ENCODE measurements at places on chromosomes 2 and 18.

- no peaks in the 10 kb centered on the region for H3K36me3 ChIP-seq
- H3K27ac ChIP-seq = no peak overlapping the region
- no peaks in the 10 kb centered on the region for H3K4me1 ChIP-seq
- no peak for DNase-seq
Measured at GRCh38 chr18:68427951-68428401, 286.9 kb downstream of the TMX3 start.

- no peak overlapping the region for H3K4me3 ChIP-seq
- peak overlapping the region; percentile 67 for H3K27ac ChIP-seq
- peaks cover 24% of the 10 kb centered on the region for H3K36me3 ChIP-seq
- DNase-seq = no peak
Measured at GRCh38 chr2:237718277-237718634, 80.3 kb upstream of the RBM44 start.

DNA sequence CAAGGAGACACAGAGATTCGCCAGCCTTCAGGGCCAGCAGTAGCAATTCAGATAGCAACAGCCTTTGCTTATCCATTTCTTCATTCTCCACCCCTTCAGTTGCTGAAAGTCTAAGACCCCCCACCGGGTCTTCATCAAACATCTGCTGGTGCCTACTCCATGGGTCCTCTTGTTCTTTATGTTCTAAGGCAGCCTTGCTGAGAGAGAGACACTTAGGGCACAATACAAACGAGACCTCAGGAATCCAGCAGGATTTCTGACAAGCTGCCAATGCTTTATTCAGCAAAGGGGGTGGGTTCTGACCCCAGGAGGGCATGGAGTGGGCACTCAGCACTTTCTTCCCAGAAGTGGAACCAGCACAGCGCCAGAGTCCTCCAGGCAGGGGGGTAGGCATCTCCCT lies 36.2 kb upstream of the CNGA3 start:
- H3K4me3 ChIP-seq = no peak overlapping the region
- H3K27ac ChIP-seq = no peak overlapping the region
- H3K4me1 ChIP-seq = no peaks in the 10 kb centered on the region
- peaks cover 42% of the 10 kb centered on the region for H3K27me3 ChIP-seq

DNA sequence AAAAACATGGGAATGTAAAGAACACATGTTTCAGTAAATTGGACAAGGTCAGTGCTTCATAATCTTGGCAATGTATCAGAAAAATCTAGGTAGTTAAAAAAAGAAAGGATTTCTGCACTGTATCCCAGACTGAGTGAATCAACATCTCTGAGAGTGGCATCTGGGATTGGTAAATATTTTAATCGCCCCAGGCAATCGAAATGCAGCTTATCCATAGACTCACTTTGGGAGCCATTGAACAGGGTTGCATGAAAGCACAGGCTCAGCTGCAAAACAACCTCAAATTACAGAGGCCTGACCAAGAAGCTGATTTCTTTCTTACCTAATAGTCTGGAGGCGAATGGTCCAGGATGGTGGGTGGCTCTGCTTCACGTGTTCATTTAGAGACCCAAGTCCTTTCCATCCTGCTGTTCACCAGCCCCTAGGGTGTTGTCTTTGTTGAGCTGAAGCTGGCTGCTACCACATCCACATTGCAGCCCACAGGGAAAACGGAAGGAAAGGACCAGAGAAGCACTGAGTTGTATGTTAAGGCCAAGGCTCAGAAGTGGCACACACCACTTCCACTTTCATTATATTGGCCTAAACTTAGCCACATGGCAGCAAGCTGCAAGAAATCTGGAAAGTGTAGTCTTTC lies 59.0 kb downstream of the MOGAT1 start:
- peaks cover 23% of the 10 kb centered on the region for H3K27me3 ChIP-seq
- DNase-seq = no peak
- H3K27ac ChIP-seq = no peak overlapping the region
- no peaks in the 10 kb centered on the region for H3K36me3 ChIP-seq

- no peaks in the 10 kb centered on the region for H3K27me3 ChIP-seq
- no peaks in the 10 kb centered on the region for H3K4me1 ChIP-seq
- no peak overlapping the region for H3K4me3 ChIP-seq
- H3K27ac ChIP-seq = no peak overlapping the region
- no peak for DNase-seq
Measured at GRCh38 chr2:22748909-22749308, 636.1 kb upstream of the KLHL29 start.

DNA sequence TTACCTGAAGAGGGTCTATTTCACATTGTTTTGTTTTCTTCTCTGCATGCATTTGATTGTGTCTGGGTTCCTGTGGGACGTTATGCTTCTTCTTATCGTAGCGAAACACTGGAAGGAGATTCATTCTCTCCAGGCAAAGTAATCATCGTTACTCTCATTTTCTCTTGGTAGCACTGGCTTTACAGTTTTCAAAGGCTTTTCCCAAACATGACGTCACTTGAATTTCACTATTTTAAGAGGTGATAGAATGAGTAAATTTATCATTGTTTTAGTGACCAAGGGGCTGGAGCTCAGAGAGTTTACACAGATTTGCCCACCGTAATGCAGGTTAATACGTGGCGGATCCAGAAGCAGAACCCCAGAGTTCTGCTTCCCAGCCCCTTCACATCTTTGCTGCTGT lies 391.4 kb downstream of the DCDC2C start:
- no peak overlapping the region for H3K4me3 ChIP-seq
- H3K36me3 ChIP-seq = no peaks in the 10 kb centered on the region
- DNase-seq = no peak

- H3K36me3 ChIP-seq = no peaks in the 10 kb centered on the region
- H3K27me3 ChIP-seq = no peaks in the 10 kb centered on the region
- no peak overlapping the region for H3K4me3 ChIP-seq
- H3K4me1 ChIP-seq = no peaks in the 10 kb centered on the region
- no peak for DNase-seq
Measured at GRCh38 chr18:44548291-44549221, 132.1 kb upstream of the SETBP1 start.

GRCh38 chr2:168700615-168701245 lies 101.7 kb upstream of the NOSTRIN start:
- H3K27me3 ChIP-seq = no peaks in the 10 kb centered on the region
- no peak overlapping the region for H3K27ac ChIP-seq
- no peak overlapping the region for H3K4me3 ChIP-seq
- H3K4me1 ChIP-seq = no peaks in the 10 kb centered on the region

DNA sequence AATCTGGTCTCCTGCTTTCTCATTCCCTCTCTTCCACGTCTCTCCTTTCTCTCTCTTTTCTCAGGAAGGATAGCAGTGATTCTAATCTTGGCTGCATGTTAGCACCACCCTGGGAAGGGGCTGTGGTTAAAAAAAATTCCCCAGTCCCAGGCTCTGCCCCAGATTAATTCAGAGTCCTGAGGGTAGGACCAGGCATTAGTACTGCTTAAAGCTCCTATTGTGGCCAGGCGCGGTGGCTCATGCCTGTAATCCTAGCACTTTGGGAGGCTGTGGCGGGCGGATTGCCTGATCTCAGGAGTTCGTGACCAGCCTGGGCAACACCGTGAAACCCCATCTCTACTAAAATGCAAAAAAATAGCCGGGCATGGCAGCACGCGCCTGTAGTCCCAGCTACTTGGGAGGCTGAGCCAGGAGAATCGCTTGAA lies 35.4 kb upstream of the EML4 start:
- no peaks in the 10 kb centered on the region for H3K27me3 ChIP-seq
- H3K27ac ChIP-seq = peak overlapping the region; percentile 95
- no peak for DNase-seq
- peaks cover 10% of the 10 kb centered on the region for H3K36me3 ChIP-seq

DNA sequence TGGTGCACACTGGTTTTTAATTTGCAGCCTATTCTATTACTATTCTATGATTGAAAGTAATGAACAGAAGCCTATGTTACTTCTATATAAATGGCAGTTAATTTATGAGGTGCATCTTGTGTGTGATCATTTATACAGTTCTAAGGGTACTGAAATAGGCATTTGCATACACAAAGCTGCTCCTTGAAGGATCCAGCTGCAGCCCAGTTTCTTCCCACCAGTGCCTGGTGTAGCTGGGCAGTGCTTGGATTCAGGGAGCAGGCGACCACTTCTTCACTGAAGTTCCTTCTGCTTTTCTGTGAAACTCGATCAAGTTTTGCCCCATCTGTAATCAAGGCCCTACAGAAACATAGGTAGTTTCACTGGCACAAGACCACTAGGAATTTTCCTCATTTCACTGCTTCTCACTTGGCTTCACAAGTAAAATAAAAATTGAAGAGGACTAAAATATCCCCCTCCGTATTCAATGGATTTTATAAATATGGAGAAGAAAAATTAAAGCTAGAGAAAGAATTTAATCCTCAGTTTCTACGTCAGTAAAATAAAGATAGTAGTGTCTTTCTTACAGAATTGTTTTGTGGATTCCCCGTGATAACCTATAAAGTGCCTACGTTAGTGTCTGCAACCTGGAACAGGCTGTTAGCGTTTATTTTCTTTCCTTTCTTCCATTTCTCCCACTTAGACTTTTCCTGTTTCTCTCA lies 1.7 kb upstream of the LPIN2 start:
- peak overlapping the region; percentile 35 for H3K4me3 ChIP-seq
- peaks cover 62% of the 10 kb centered on the region for H3K4me1 ChIP-seq
- H3K36me3 ChIP-seq = peaks cover 26% of the 10 kb centered on the region
- peak overlapping the region; percentile 8 for H3K27ac ChIP-seq
- peaks cover 6% of the 10 kb centered on the region for H3K27me3 ChIP-seq

DNA sequence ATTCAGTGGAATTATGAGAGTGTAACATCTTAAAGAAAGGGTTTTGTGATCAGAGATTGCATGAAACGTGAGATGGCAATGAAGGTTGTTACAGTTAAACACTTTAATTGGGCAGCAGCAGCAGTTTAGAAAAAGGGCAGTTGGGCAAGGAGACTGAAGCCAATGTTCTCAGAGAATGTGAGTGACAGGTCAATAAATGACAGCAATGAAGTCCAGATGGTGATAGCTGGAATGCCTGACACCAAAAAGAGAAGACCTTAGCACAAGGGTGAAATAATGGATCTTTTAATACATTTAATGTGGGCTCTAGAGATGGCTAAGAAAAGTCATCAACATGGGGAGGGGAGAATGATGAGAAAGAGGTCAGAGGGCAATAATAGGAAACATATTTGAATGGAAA lies 89.4 kb upstream of the CDH7 start:
- H3K4me1 ChIP-seq = no peaks in the 10 kb centered on the region
- H3K36me3 ChIP-seq = no peaks in the 10 kb centered on the region
- H3K27me3 ChIP-seq = no peaks in the 10 kb centered on the region
- no peak overlapping the region for H3K27ac ChIP-seq
